ENCODE measurements at places on chromosomes 4 and X. TPM values are rescaled to one million over a fixed set of nuclear protein-coding genes. Genes with fewer than 3 reads are reported as not detected.

Gene GAGE13
- not detected for polyA plus RNA-seq

Gene OTUD6A
- polyA plus RNA-seq = not detected

Gene FAM47A
- polyA plus RNA-seq = not detected

Gene CXorf38
- 11.5 TPM for polyA plus RNA-seq

DNA sequence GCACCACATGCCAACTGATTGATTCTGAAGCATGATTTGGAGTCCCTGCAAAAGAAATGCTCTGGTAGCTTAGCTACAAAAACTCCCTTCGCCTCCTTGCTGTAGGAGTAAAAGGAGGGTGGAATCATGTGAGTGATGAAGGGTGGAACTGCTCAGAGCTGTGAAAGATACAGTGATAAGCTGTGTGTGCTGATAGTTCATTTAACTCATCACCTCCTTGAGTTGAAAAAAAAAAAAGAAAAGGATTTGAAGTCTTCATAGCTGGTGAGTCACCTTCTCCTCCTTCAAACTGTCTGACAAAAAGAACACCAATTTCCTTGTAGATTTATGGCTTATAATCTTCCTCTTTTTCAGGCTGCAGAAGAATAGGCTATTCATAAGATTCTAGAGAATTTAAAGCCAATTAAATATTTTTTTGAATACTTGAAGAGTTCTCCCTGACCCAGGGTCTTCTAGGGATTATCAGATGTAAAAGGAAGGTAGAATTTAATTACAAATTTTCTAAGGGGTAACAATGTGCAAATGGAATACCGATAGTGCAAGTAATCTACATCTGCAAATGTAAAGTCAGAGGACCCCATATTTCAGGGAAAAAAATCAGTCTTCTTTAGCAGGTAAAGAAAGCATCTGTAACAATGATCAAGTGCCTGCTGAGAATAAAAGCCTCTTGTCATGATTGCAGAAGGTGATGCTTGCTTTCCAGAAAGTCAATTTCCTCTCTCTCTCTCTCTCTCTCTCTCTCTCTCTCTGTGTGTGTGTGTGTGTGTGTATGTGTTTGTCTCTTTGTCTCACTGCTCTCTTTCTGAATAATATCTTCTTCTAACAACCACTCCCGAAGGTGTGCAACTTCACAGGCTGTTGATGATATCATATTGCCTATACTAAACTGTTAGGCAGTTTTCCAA is 208.8 kb upstream of the VEGFC start:
- no peak for DNase-seq

DNA sequence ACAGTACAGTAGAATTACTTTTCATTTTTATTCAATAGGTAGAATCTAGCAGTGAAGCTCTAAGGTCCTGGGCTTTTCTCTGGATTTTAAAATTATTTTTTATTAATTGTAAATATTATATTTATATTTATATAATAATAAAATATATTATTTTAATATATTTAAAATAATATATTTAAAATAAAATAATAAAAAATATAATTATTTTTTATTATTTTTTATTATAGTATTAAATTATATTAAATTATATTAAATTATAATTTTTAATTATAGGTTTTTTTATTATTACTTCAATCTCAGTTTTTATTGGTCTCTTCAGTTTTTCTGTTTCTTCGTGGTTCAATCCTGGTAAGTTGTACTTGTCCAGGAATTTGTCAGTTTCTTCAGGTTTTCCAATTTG is 49.7 kb upstream of the PABPC4L start:
- DNase-seq = no peak

GRCh38 chr4:145307763-145308430 is 127.5 kb upstream of the OTUD4 start:
- no peak for DNase-seq

- DNase-seq = peak; percentile 32
These were observed 133.4 kb upstream of the SMAD1 start for GRCh38 chr4:145348291-145348690.

- no peak for DNase-seq
These were observed 338.1 kb downstream of the BCOR start for GRCh38 chrX:39759526-39760224.

DNA sequence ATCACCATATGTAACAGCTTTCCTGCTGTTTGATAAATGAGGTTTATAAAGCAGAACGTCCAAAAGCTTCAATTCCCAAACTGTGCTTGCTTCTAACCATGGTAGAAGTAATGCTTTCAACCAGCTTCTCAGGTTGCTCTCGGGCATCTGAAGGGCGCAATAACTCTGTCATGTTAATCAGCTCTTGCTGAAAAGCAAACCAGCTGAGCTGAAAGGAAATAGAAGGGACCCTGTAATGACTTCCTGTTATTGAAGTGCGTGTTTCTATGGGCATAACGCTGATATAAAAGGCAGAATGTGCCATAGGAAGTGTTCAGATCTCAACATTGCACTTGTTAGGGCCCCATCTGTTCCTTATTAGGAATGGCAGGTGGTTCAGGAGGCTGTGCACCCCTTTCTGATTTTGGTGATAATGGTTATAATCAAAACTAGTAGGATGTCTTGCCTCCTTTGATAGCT is 21.2 kb downstream of the HERC3 start:
- DNase-seq = no peak

DNA sequence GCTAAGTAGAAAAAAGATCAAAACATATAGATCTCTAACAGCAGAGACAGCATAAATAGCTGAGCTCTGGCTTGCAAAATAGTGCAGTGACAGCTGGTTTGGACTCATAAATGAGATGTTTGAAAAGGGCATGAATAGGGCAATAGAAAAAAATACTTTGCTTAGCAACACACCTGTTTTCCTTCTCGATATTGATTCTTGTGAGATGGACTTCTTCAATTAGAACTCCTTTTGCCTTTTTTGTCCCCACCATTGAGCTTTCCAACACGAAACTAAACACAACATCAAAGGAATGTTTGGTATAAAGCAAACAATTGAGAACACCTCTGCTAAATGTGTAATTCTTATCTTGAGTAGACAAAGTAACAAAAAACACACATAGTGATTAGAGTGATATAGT is 726.3 kb downstream of the RAPGEF2 start:
- no peak for DNase-seq

- DNase-seq = no peak
These were observed 186.7 kb downstream of the DHRSX start for GRCh38 chrX:2313864-2314640.

- DNase-seq = no peak
These were observed 616.9 kb downstream of the ANKRD50 start for GRCh38 chr4:124095621-124096020.

DNA sequence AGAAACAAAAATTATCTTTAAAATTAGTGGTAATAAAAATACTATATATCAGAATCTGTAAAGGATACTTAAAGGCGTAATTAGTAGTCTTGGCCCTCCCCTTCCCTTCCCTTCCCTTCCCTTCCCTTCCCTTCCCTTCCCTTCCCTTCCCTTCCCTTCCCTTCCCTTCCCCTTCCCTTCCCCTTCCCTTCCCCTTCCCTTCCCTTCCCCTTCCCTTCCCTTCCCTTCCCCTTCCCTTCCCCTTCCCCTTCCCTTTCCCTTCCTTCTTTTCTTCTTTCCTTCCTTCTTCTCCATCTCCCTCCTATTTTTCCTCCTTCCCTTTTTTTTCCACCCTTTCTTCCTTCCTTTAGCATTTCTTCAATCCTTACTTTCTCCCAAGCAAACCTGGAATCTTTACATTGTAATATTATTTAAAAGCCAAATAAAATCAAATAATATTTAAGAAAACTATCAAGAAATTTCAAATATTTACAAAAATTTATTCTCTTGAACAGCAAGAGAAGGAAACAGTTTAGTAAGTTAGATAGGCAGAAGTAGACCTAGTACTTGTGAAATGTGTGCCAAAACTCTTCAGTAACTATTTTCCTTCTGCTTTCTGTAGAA is 379.8 kb upstream of the ATOH1 start:
- DNase-seq = no peak
